ENCODE measurements at places on chromosomes 4 and X.
A peak's percentile ranks its signal among the peaks of the same experiment; 100 is the strongest.

- DNase-seq = no peak
These were observed 74.5 kb upstream of the QRFPR start for GRCh38 chr4:121455285-121455684.

GRCh38 chrX:3757510-3758025, 44.1 kb upstream of the PRKX start:
- no peak for DNase-seq

- no peak for DNase-seq
These were observed 523.1 kb downstream of the MID1IP1 start for GRCh38 chrX:39324233-39324930.

DNA sequence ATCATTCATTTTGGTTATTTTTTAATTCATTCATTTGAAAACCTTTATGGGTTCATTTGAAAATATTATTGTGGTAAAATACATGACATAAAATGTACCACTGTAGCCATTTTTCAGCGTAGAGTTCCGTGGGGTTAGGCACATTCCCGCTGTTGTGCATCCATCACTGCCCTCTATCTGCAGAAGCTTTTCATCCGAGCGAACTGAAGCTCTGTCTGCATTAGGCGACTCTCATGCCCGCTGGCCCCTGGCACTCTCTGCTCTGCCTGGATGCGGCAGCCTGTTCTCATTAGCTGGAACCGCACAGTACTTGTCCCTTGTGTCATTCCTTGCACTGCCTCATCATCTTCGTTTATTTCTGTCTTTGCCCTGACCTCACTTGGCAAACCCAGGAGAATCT, 17.5 kb downstream of the CFAP99 start:
- peak; percentile 16 for DNase-seq

GRCh38 chr4:173936861-173937260, 346.6 kb downstream of the FBXO8 start:
- DNase-seq = no peak

- DNase-seq = peak; percentile 93
These were observed 982 bp downstream of the PDLIM5 start for GRCh38 chr4:94452476-94453371.

DNA sequence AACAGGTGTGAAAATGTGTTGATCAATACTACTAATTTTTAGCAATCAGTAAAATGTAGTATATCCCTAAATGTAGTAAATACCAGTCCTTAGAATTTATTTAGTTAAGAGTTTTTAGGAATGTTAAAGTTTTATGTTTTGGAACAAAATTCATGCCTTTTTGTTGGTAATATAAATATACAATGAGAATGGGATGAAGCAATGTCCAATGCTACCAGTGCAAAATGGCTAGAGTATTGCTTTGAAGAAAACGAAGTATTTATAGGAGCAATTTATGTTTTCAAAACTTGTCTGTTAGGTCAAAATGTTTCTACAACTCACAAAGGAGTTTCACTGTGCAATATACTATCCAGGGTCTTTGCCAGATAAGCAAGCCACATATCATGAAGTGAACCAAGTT, 851.5 kb downstream of the PCDH18 start:
- no peak for DNase-seq

DNA sequence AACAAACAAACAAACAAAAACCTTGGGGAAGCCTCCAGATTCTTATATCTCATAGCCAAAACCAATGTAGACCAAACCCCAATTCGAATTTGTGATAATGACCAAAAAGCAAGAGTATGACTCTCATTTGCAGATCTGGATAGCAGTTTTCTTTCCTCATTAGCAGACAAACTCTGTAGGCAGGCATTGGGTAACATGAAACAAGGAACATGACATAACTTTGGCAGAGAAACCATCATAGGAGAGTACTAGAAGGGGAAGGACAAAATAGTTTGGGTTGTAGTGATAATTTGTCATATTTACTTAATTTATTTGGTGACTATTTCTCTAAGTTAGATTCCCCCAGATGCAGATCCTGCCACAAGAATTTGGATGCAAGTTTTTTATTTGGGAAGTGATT, 187.8 kb downstream of the MID1IP1 start:
- DNase-seq = no peak

GRCh38 chr4:152385551-152385950, 150.3 kb downstream of the FBXW7 start:
- DNase-seq = peak; percentile 37

- no peak for DNase-seq
These were observed 1839.5 kb upstream of the PCDH10 start for GRCh38 chr4:131309628-131310027.

DNA sequence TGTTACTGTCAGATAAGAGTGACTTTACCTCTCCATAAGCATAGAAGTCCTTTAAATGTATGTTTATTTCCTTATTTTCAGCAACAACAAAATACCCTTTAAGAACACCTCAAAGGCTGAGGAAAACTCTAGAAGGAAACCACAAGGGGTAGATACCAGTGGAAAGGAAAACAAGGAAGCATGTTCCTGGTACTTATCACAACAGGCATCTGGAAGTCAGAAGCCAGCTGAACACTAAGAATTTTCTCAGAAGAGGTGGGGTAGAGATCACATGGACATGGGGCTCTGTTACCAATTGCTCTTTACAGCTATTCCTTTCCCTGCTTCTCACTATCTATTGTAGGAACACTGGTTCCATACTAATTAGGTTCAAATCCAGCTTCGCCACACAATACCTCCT, 51.5 kb upstream of the BEND2 start:
- DNase-seq = no peak

DNA sequence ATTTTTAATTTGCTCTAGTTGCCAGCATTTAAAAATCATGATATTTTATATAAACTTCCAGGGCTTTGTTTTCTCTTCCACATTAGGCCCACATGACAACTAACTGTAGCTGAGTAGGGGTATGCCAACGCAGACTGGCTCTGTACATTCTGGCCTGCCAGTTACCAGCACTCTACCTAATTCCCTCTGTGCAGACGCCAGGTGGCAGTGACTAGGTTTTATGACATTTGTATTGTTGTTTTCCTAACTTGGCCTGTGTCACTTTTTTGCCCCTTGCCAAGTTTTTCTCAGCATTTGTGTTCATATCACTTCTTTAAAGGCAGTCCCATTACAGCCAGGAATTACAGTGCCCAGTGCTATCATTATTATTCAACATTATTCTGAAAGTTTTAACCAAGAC, 347.5 kb downstream of the NKX6-1 start:
- no peak for DNase-seq
